ENCODE measurements at places on chromosomes 5 and 9.

DNA sequence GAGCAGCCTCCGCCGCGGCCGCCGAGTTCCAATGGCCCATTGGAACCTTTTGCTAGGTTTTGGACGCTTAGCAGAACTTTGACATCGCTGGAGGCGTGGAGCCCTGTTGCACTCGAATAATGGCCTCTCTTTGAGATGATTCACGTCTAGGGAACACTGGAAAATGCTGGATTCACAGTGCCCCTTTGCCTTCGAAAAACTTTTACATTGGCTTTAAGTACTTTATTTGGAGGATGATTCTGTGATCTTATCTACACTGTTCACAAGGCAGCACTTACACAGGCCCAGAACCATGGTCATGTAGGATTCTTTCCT lies 536 bp upstream of the PPIC start:
- DNase-seq = no peak

GRCh38 chr5:60545551-60545950 lies 154.4 kb downstream of the DEPDC1B start:
- no peak for DNase-seq

GRCh38 chr9:135976531-135976930 lies 15.4 kb upstream of the UBAC1 start:
- peak; percentile 72 for DNase-seq

DNA sequence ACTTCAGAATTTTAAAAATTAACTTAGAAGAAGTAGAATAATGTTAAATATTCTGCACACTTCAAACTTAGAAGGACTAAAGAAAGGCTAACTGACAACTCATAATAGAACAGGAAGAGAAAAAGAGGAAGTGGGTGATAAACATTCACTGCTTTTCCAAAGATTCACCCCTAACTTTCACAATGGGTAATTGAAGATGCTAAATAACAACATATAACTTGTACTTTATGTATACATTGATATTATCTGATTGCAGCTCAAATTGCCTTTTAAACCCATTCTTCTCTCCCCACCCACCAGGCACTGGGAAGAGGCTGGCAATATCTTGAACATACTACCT lies 376.6 kb downstream of the EFNA5 start:
- peak; percentile 33 for DNase-seq

GRCh38 chr5:166772770-166773169 lies 1518.7 kb upstream of the WWC1 start:
- DNase-seq = no peak

- DNase-seq = no peak
These were observed 1.6 kb downstream of the RAD23B start for GRCh38 chr9:107284636-107285035.

GRCh38 chr9:87277346-87277745 lies 220.3 kb upstream of the DAPK1 start:
- no peak for DNase-seq

- no peak for DNase-seq
These were observed 3.6 kb downstream of the RNF130 start for GRCh38 chr5:180067986-180068385.

- DNase-seq = peak; percentile 78
These were observed 19.3 kb downstream of the PPIP5K2 start for GRCh38 chr5:103139264-103139865.

DNA sequence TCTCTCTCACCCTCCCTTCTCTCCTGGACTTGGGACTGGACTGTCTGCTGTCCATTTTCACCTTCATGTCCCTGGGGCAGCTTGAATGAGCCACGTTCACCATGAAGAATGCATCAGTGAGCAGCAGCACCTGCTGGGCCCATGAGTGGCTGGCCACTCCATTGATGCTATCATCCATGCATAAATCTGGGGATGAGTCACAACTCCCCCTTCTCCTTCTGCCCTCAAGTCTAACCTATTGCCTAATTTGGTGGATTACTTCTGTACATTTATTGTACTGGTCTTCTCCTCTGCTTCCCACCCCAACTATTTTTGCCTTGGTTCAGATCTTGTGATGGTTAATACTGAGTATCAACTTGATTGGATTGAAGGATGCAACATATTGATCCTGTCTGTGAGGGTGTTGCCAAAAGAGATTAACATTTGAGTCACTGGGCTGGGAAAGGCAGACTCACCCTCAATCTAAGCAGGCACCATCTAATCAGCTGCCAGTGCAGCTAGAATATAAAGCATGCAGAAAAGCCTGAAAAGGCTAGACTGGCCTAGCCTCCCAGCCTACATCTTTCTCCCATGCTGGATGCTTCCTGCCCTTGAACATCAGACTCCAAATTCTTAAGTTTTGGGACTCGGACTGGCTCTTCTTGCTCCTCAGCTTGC lies 46.7 kb downstream of the GDNF start:
- DNase-seq = peak; percentile 12

All from NB4 (cell line).